ENCODE measurements at places on chromosomes 16 and 17. TPM values are rescaled to one million over a fixed set of nuclear protein-coding genes. Genes with fewer than 3 reads are reported as not detected.

- H3K4me3 ChIP-seq, result no peak overlapping the region
- DNase-seq, result no peak
- no peaks in the 10 kb centered on the region for H3K36me3 ChIP-seq
- H3K27ac ChIP-seq, result no peak overlapping the region
- peaks cover 5% of the 10 kb centered on the region for H3K4me1 ChIP-seq
Observed at GRCh38 chr16:79517156-79517555, 83.4 kb downstream of the MAF start.

Gene CA5A
- total RNA-seq, result not detected

Gene TRIM72
- total RNA-seq, result not detected

DNA sequence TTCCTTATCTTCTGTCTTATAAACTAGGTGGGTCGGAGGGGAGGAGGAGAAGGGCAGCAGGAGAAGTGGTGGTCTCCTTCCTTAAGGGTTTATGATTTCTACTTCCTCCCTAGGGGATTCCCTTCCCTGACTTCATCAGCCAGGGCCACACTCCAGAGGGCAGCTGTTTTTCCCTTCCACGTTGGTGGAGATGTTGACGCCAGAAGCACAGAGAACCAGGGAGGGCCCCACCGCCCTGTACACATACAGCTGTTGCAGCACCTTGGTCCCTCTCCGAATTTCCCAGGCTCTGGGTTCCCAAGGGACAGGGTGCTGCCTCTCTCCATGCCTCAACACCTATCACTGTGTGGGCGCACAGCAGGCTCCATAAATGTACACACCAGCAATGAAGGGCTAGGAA is 5.6 kb upstream of the SLC6A4 start:
- no peak overlapping the region for H3K4me3 ChIP-seq
- H3K27ac ChIP-seq, result no peak overlapping the region
- DNase-seq, result no peak
- peaks cover 35% of the 10 kb centered on the region for H3K27me3 ChIP-seq

DNA sequence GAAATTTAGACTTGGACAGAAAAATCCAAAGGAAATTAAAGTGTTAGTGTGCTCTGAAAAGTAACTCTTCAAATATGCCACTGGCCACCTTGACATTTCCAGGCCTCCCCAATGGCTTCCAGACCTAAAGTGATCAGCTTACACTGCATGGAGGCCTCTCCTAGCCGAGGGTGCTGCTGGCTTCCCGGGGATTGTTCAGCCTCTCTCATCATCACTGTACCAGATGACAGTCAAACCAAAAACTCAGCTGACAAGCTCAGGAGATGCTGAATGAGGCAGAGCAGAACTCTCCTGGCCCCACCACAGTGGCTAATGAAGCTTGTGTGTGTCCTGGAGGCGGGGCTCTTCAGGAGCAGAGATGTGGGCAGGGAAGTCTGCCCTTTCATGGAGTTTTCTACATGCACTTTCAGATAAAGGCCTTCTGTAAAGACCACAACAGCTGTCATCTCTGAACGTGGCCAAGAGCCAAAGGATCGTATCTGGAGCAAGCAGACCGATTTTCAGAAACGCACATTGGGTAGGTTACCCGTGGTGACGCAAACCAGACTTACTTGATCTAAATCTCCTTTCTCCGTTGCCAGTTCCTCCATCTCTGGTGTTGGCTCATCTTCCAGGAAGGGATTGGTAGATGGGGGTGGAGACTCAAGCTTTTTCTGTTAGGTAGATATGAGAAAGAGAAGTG is 113.3 kb downstream of the VPS53 start:
- H3K27ac ChIP-seq, result no peak overlapping the region
- no peak overlapping the region for H3K4me3 ChIP-seq
- peaks cover 19% of the 10 kb centered on the region for H3K36me3 ChIP-seq
- H3K4me1 ChIP-seq, result peaks cover 9% of the 10 kb centered on the region

Gene VMO1
- total RNA-seq, result not detected

DNA sequence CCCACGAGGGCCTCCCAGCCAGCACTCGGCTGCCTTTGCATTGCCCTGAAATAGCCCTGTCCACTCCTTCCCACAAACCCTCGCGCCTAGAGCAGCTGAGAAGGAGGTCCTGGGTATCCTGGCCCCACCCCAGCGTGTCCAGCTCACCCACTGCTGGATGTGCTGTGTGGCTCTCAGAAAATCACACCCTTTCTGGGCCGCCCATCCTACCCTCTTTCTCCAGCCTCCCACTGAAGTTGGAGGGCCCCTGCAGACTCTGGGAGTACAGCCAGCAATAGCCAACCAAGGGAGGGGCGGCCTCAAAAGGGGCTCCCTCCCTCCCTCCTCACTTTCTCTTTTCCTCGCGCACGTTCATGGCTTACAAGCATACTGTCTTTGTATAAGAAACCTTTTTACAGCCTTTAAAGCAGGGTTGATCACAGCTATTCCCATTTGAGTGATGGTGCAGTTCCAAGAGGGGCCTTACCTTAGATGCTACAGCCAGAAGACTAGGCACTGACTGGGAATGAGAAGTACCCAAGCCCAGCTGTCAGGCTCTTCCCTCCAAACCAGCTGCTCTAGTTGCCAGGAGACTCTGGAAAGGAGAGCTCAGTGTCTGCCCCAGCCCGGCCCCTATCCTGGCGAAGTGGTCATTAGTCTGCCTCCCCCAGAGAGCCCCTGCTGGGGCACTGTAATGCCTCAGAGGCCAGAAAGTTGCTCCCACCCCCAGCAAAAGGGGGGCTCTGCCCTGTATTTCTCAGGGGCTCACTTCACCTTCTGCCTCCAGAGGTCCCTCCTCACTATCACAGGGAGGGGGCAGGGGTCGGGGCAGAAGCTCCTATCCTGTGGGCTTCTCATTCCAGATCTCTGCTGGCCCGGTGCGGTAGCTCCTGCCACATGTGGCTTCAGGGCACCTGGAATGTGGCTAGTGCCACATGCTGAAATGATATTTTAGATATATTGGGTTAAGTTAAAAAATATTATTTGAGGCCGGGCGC is 38.1 kb downstream of the DCAKD start:
- H3K4me3 ChIP-seq, result no peak overlapping the region
- no peak for DNase-seq
- H3K27me3 ChIP-seq, result peaks cover 10% of the 10 kb centered on the region
- H3K27ac ChIP-seq, result no peak overlapping the region
- peaks cover 2% of the 10 kb centered on the region for H3K4me1 ChIP-seq
- no peaks in the 10 kb centered on the region for H3K36me3 ChIP-seq

GRCh38 chr17:9487406-9487805 is 88.2 kb downstream of the STX8 start:
- H3K27me3 ChIP-seq, result no peaks in the 10 kb centered on the region
- DNase-seq, result no peak
- no peaks in the 10 kb centered on the region for H3K4me1 ChIP-seq
- H3K27ac ChIP-seq, result no peak overlapping the region

Gene CHTF18
- 94.2 TPM for total RNA-seq
